ENCODE measurements at places on chromosomes 1 and 21.

GRCh38 chr1:95935719-95936118, 701.7 kb downstream of the RWDD3 start:
- DNase-seq: no peak

GRCh38 chr1:197485790-197486189, 217.7 kb downstream of the CRB1 start:
- DNase-seq: no peak

- DNase-seq: no peak
Measured at GRCh38 chr1:47576758-47577115, 138.9 kb downstream of the FOXD2 start.

GRCh38 chr1:36133484-36133883, 8.5 kb upstream of the COL8A2 start:
- no peak for DNase-seq

- DNase-seq: no peak
Measured at GRCh38 chr1:91622616-91623015, 122.0 kb downstream of the CDC7 start.

- no peak for DNase-seq
Measured at GRCh38 chr1:91523482-91523881, 22.8 kb downstream of the CDC7 start.

GRCh38 chr1:201155354-201155753, 1.1 kb upstream of the TMEM9 start:
- DNase-seq: no peak

DNA sequence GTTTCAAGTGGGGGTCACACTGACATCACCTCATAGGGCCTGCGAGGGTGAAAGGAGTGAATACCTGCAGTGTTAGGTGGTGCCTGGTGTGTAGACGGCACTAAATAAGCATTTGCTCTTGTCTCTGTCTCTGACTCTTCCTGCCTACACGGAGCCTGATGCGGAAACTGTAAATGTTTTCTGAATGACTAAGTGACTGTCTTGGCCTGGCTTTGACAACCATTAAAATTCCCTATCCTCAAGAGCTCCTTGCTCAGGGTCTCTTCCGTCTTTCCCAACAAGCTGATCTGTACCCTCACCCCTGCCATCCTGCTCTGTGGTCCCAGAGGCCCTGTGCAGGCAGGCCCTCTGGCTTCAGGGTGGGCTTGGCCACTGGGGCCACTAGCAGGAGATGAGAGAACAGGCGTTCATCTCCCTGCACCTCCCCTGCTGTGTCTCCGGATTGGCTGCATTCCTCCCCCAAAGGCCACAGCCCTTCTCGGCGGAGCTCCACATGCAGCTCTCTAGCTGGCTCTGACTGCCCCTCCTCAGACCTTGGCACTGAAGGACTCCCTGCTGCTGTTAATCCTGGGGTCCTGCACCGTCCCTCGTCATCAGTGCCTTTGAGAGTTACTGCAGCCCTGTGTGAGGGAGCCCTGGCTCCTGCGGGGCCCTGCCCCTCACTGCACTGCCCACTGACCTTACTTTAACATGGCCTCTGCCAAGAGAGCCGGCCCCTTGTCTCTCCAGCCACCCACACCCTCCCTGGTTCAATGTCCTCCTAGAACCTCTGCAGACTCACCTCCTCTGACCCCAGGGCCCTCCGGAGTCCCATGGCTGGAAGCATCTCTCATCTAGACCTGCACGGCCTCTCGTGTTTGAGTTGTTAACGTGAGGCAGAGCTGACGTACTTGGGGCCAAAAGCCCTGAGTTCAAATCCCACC, 211.1 kb downstream of the MATN1 start:
- DNase-seq: no peak

- no peak for DNase-seq
Measured at GRCh38 chr1:107704911-107705310, 260.1 kb downstream of the VAV3 start.

- DNase-seq: no peak
Measured at GRCh38 chr21:33286600-33287456, 20.7 kb downstream of the IL10RB start.

GRCh38 chr1:162206749-162207635, 137.5 kb downstream of the NOS1AP start:
- DNase-seq: no peak

DNA sequence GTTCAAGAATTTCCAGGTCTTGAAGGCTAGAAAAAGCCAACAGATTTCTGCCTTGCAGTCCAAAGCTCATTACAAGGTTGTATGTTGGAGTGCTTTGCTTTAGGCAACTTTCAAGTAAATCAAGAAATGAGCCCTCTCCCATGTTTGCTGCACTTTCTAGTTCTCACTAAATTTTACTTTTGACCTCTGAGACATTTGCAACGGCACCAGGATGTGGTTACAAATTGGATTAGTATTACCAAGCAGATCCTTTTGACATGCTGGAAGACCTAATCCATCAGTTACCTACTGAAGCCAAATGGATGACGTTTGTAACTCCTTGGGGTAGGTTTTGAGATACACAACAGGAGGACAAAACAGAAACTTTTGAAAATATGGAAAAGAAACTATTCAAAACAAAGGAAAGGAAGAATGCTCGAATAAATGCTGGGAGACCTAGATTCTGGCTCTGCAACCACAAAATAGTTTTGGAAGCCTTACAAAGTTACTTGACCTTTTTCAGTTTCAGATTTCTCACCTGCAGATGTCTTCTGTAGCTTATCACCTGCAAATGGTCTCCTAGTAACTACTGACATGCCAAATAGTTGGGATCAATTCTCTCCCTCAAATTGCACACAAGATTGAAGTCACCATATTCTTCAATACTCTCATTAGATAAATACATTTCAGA, 251.7 kb upstream of the ADGRL2 start:
- no peak for DNase-seq

- DNase-seq: no peak
Measured at GRCh38 chr1:56363007-56363770, 216.2 kb downstream of the PLPP3 start.

GRCh38 chr1:173297798-173298391, 90.8 kb upstream of the TNFSF4 start:
- DNase-seq: no peak

GRCh38 chr1:201596101-201596868, 57.4 kb downstream of the NAV1 start:
- DNase-seq: no peak

DNA sequence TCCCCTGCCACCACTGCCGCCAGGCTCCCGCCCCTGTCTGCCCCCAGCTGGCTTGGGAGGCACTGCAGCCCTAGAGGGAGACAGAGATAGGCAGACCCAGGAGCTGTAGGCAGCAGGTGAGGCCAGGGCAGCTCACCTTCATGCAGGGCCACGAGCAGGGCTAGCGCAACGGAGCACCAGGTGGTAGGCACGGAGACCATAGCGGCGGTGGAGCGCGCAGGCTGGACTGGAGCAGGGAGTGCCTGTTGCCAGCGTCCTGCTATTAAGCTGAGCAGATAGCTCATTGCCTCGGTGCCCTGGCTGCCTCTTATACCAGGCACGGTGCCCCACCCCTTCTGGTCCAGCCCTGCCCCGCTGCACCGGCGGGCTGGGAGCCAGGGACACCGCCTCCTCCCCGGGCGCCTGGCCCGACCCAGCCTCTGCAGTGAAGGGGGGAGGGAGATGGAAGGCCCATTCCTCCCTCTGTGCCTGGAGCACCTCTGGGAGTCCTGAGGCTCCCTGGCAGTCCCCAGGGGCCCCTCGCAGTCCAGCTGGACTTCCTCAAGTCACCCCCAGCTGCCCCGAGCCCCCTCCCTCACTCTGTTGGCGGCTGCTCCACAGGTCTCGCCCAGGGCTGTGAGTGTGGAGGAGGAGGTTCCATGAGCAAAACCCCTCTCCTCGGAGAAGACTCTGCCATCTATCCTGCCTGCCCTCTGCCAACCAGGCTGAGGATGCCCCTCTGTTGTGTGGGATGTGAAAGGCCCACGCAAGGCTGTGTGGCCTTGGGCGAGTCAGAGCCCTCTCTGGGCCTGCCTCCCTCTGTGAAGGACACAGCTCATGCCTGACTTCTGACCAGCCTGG, at the start of gene EDN2:
Gene EDN2, minus strand, starts transcription at position 282 of the 840 bp plus-strand sequence. Its CDS starts 82 bp downstream, at position 200.
- no peak for DNase-seq
